ENCODE measurements at places on chromosomes 13 and 19.

DNA sequence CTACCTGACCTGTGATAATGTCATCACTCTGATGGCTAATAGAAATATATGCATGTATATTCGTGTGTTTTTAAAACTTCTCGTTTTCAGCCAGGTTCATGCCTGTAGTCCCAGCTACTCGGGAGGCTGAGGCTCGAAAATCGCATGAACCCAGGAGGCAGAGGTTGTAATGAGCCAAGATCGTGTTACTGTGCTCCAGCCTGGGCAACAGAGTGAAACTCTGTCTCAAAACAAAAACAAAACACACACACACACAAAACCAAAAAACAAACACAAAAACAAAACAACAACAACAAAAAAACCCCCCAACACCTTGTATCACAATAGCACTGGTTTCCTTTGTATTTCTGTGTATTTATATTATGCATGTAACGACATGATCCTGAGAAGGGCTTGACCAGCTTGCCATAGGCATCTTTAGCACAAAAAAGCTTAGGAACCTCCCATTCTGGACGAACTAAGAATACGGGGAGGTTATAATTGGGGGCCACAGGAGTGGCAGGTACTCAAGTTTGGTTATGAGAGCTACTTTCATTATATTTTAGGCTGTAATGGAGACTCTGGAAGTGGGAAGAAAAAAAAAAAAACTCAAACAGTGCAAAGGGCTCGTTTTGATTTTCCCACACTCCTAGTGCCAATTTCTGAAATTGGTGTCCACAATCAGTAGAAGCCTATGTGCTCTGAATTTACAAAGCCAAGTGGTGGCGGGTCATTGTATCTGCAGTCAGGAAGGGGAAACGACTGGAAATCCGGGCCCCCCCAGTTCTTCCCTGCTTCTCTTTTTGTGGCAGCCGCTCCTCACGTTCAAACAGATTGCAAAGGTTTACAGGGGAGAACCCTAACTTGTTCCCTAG is 1.2 kb upstream of the ACP7 start:
- DNase-seq = no peak

- no peak for DNase-seq
These were observed 54.0 kb upstream of the TPM4 start for GRCh38 chr19:16022251-16022650.

GRCh38 chr13:50584856-50585580 is 258.5 kb downstream of the DLEU7 start:
- no peak for DNase-seq

DNA sequence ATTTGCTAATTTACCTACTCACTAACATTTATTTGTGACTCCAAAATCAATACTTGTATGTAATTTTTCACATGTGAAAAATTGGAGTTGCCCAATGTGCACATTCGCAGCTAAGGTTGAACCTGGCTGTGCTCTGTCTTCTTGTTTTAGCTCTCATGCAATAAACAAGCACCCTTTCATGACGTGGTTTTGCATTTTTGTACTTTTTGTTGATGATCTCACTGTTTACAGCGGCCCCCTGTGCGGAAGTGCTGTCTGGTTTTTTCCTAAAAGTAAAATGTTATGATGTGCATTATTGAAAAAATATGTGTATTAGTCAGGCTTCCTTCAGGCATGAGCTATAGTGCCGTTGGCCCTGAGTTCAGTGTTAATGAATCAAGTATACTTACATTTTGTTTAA is 18.1 kb downstream of the DGKH start:
- no peak for DNase-seq

DNA sequence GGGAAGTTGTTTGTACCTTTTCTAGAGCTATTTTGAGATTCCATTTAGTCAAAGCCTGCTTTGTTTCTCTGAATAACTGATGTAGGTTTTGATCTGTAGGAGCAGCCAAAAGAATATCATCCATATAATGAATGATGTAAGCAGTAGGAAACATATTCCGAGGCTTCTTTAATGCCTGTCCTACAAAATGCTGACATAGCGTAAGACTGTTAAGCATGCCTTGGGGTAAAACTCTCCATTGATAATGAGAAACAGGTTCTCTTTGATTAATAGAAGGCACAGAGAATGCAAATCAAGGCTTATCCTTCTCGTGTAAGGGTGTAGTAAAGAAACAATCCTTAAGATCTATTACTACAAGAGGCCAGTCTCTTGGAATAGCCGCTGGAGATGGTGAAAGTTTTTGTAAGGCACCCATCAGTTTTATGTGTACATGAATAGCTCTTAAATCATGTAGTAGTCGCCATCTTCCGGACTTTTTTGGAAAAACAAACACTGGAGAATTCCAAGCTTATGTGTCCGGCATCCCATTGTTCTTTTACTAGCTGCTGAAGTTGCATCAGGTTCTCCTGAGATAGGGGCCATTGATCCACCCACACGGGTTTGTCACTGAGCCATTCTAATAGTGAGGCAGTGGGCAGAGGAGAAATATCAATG is 13.5 kb downstream of the FPR3 start:
- no peak for DNase-seq

DNA sequence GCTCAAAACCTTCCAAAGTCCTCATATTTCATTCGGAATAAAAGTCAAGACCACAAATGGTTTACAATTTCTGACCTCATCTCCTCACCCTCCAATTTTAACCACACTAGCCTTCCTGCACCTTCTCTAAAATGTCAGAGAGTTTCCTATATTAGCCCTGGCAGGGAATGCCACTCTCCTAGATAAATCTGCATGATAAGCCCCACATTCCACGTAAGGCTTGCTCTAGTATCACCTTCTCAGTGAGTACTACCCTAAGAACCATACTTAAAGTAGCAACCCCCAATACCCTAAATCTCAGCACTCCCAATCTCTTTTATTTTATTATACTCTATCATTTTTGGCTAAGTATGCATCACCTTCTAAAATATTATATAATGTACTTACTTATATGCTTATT is 100.5 kb upstream of the SLITRK5 start:
- DNase-seq = no peak

GRCh38 chr19:13017306-13018034 is 22.2 kb downstream of the NFIX start:
- no peak for DNase-seq

DNA sequence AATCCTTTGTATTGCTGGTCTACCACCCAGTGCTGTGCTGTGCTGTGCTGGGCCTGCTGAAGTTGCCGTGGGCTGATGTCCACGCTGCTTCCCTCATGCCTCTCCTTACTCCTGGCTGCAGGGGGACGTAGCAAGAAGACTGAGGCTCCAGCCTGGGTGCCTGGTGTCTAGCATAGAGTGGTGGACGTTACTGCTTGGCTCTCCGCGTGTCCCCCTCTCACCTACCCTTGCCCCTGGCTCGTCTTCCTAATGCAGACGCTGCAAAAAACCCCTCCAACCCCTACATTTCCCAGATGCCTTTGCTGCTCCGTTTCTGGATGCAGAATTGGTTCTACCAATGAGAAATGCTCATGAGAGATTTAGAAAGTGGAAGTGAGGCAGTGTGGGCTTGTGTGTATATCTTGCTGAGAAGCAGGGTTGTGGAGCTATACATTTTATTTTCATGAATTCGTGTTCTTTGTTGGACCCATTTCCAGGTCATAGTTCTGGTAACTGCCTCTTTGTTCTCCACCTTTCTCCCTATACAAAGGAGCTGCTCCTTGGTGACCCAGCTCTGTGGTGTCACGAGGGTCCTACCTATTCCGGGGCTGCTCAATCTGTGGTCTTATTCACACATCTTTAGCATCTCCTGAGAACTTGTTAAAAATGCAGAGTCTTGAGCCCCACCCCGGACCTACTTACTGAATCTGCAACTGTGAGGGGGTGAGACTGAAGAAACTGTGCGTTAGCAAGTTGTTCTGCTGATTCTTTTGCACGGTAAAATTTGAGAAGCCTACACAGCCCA is 7.9 kb upstream of the DENND1C start:
- DNase-seq = no peak

DNA sequence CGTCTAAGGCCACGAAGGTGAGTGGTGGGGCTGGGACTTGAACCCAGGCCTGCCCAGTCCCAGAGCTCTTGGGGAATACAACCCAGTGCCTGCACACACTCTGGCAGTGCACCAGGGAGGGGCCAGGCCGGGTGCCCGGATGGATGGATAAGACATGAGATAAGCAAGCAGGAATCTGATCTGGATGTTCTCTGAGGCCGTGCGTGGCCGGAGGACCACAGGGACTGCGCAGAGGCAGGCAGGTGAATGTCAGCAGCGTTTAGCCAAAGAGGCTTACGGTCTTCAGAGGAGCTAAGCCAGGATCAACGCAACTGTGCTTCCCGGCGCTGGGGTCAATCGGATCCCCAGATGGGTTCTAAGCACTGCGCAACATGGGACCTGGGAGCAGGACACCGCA is 1.5 kb downstream of the ZNF787 start:
- DNase-seq = no peak

- DNase-seq = no peak
These were observed 86.6 kb downstream of the FLT1 start for GRCh38 chr13:28408235-28408848.

- no peak for DNase-seq
These were observed 4.8 kb downstream of the TJP3 start for GRCh38 chr19:3712663-3713611.

- no peak for DNase-seq
These were observed 84.5 kb downstream of the LRRC63 start for GRCh38 chr13:46296115-46296822.

GRCh38 chr13:35470671-35471661 is 5.5 kb downstream of the MAB21L1 start:
- no peak for DNase-seq

DNA sequence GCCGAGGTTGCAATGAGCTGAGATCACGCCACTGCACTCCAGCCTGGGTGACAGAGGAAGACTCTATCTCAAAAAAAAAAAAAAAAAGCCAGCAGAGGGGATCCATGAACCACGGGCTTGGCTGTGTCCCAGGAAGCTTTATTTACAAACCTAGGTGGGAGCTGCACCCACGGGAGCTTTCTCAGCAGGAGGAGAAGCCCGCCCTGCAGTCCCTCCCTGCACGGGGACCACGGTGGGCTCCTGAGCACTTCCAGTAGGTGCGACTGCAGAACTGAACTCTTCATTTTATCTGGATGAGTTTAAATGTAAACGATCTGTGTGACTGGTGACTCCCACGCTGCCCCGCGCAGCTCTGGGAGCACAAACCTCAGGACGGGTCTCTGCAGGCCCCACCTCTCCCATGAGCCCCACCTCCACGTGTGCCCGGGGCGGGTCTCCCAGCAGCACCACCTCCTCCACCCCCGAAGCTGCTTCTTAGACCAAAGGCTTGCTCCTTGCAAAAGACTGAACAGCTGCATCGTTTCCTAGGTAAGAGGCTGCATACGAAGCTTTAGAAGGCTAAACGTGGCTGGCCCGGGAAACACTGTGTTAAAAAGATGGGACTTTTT is 66.4 kb downstream of the SPACA7 start:
- no peak for DNase-seq

DNA sequence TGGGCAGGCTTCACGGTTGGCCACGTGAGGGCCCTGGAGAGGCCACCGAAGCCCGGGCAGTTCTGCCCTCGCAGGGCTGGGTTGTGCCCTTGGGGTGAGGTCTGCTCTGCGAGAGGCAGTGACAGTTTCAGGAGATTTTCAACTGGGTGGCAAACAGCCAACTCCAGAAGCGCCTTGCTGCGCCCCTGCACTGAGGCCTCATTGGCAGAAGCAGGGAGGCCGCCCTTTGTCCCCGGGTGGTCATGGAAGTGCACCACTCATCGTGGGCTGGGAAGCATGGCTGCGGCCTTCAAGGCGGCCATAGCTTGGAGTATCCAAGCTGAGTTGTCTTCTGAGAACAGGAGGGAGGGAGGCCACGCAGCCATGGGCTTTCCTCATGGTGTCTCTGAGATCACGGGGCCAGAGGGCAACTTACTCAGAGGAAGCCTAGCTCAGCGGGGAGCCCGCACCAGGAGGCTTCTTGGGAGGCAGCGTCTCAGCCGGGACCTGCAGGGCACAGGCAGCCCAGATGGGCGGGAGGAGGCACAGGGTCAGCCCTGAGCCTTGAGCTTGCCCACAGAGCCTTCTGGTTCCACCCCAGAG is 14.8 kb downstream of the PLEKHJ1 start:
- no peak for DNase-seq

DNA sequence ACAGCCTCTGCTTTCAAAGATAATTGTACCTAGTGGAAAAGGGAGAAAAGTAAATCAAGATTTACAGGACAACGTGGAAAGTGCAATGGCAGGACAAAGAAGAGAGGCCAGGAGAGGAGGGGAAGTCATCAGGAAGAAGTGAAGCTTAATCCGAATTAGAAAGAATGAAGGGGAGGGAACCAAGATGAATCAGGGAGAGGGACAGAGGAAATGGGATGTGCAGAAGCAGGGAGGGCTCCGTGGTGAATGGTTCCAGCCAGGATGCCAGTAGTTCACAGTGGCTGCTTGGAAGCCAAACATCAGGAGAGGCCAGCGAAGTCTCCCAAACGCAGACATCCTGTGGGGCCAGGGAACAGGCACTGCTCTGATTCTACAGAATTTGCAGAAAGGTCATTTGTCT is 144.4 kb downstream of the LIG4 start:
- no peak for DNase-seq

DNA sequence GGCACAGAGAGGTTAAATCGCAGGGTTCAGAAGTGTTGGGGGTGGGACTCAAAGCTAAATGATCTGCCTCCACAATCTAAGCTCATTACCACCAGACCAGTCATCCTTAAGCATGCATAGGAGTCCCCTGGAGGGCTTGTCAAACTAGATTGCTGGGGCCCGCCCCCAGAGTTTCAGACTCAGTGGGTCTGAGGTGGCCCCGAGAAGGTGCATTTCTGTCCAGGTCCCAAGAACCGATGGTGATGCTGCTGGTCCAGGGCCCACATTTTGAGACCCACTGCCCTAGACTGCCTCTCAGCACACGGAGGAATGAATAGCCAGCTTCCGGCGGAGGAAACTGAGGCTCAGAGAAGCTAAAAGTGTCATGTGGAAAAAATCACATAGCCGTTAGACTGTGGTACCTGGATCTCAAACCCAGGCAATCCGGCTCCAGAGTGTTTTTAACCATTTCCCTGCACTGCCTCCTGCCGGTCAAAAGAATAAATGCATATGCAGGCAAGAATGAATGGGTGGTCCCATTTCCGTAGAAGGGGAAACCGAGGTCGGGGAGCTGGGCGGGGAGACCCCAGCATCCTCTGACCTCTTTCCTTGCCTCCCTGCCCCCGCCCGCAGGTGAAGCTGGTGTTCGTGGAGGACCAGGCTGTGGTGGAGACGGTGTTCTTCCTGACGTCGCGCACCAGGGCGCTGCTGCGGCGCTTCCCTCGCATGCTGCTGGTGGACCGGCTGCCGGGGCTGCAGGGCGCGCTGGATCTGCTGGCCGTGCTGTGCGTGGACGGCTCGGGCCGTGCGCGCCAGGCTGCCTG is 23.8 kb downstream of the ZSWIM9 start:
- DNase-seq = no peak

- no peak for DNase-seq
These were observed 17.2 kb downstream of the FRY start for GRCh38 chr13:32048816-32049215.

GRCh38 chr19:2428756-2429711 is 1.6 kb upstream of the TIMM13 start:
- no peak for DNase-seq

GRCh38 chr13:111533900-111534683 is 213.7 kb downstream of the TEX29 start:
- DNase-seq = no peak

GRCh38 chr13:99651016-99651415 is 149.7 kb downstream of the TM9SF2 start:
- no peak for DNase-seq

DNA sequence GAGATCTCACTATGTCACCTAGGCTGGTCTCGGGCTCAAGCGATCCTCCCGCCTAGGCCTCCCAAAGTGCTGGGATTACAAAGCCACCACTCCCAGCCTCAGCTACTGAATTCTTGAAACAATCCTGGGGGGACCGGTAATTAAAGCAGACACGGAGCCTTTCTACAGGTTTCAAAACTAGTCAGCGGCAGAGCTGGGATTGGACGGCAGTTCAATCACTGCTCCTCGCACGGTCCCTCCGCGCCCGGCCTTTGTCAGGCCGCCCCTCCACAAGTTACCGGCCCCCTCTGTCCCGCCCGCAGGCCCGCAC is 229 bp downstream of the BORCS8 start:
- no peak for DNase-seq

All from stimulated activated CD4-positive, alpha-beta T cell treated with anti-CD3 and anti-CD28 coated beads, TNF-alpha, amount 100 ng/mL, for 24 hours (primary cell).